ENCODE measurements at places on chromosomes 4 and X.

GRCh38 chrX:97482666-97483300 lies 599.1 kb downstream of the RPA4 start:
- DNase-seq = no peak

DNA sequence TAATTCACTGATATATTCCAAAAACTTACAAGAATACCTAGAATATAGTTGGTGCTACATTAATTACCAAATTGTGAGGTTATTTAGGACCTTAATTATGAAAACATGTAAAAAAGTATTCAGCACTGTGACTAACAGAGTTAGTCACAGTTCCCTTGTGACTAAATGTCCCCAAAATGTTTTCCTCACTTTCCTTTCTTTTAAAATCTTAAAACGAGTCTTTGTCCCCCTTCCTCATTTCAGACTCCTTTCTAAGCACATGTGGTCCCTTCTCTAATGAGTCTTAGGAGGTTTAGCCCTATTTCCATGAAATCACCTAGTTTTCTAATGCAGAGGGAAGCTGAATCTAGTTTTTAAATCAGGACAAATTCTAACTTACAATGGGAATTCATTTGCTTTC lies 175.0 kb downstream of the PPP3CA start:
- no peak for DNase-seq

DNA sequence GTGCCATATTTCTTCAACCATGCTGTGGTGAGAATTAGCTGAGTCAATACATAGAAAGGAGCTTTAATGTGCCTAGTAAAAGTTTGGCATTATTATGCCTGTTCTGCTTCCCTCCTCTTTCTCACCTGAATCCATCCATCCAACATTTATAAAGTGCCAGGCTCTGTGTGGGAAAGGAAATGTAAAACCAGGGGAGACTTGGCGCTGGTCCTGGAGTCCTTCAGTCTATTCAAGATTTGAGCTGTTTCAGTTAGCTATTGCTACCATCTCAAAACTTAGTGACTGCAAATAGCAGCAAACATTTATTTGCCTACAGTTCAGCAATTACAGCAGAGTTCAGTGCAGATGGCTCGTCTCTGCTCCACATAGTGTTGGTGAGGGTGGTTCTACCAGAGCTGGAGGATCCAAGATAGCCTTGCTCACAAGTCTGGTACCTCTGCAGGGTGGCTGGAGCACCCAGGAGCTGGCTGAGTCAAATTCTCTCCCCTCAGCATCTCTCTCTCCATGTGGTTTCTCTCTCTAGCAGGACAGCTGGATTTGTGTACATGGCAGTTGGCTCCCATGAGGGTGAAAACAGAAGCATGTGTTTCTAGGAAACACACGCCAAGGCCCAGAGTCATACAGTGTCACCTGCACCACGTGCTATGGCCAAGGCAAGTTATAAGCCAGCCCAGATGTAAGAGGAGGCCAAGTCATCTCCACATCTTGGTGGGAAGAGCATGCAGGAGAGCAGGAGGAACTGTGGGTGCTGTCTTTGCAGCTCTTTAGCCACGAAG lies 77.3 kb downstream of the FHDC1 start:
- no peak for DNase-seq

- DNase-seq = no peak
These were observed 198.7 kb downstream of the ENOX2 start for GRCh38 chrX:130704053-130705038.

DNA sequence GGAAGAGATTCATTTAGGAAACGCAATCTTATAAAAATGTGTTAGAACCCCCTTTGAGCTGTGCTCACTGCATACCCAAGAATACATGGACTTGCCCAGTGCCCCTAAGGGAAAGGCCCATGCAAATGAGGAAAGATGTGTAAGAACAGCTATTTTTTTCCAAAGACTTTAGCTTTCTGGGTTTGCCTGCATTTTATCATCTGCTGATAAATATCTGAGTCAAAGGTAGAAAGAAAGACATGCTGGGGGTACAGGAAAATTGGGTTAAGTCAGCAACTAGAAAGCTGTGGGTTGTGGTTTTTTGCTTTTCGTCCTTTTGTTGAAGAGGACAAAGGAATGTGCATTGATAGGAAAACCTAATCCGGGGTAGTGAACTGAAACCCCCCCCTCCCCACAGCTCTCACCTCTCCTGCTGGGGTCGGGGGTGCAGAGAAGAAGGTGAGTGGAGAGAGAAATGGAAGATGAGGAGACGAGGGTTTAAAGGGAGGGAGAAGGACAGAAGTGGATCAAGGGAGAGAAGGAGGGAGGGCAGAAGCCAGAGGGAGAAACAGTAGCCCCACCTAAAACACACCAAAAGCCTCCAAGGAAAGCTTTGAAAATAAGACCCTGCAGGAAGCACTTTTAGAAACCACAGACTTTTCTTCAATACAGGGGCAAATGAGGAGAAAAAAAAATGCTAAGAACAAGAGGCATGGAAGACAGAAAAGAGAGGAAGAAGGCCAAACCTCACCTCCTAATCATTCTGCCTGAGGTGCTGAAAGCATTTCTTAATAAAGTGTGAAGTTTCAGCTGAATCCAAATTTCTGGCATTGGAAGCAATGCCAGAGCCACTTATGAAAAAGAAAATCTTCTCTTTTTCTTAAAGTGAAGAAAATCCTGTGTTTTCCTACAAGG lies 49.3 kb downstream of the KDR start:
- no peak for DNase-seq

GRCh38 chrX:108442901-108443464 lies 3.3 kb downstream of the COL4A5 start:
- no peak for DNase-seq

DNA sequence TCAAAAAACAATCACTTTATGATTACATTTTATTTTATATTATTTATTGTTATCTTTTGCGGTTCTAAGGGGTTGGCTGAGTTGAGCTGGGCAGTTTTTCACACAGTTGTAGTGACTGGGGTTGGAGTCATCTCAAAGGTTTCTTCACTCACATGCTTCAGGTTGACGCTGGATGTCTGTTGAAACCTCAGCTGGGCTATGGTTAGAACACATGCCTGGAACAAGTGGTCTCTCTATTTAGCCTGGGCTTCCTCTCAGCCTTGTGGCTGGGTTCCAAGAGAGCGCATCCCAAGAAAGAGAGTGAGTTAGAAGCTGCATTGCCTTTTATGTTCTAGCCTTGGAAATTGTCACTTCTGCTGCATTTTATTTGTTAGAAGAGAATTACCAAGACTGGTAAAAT lies 87.4 kb downstream of the CBLL2 start:
- no peak for DNase-seq

GRCh38 chr4:94165256-94165655 lies 42.4 kb upstream of the SMARCAD1 start:
- DNase-seq = no peak

DNA sequence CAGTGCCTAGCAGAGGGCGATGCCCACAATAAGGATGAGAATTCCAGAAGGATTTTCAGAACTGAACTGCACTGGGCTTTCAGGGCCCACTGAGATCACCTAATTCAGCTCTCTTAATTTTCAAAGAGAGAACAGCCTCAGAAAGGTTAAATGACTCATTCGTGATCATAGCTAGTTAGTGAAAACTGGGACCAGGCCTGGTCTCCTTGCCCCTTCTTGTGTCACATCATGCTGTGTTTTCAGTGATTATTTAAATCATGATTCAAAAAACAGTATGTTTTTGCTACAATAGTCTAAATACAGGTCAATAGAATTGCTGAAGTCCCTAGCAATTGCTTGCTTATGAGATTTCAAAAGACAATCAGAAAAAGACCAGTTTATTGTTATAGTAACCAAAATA lies 136.4 kb upstream of the PLAC1 start:
- DNase-seq = no peak

- no peak for DNase-seq
These were observed 211.7 kb upstream of the AGTR2 start for GRCh38 chrX:115958687-115959359.

GRCh38 chrX:19611636-19612376 lies 96.5 kb upstream of the MAP3K15 start:
- DNase-seq = no peak

DNA sequence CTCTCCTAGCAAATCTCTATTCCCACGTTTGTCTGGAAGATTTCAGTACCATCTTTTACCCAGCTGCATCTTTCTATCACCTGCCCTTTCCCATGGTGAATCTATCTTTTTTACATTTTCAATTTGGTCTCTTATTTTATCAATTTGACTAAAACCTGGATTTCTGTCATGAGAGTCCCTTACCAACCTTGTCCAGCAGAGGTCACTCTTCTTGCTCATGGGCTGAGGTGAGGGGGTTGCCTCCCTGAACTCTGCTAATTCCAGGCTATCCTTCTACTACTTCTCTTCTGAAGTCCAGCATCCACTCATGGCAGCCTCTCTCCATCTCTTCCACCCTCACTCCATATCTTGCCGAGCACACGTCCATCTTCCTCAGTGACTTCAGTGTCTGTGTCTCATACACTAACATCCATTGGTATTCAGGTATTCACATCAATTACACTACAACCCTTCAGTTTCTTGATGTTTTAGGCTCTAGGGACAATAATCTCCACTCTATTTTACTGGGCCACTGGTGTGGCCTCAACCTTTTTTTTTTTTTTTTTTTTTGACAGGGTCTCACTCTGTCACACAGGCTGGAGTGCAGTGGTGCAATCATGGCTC lies 17.8 kb upstream of the ZNF827 start:
- DNase-seq = no peak

DNA sequence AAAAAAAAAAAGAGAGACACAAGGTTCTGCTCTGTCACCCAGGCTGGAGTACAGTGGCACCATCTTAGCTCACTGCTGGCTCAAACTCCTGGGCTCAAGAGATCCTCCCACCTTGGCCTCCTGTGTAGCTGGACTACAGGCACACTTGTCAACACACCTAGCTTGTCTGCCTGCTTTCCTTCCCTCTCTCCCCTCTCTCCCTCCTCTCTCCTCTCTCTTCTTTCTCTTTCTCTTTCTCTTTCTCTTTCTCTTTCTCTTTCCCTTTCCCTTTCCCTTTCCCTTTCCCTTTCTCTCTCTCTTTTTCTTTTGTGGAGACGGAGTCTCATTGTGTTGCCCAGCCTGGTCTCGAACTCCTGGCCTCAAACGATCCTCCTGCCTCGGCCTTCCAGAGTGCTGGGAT lies 132.1 kb downstream of the DIPK2B start:
- no peak for DNase-seq

GRCh38 chr4:48931459-48931858 lies 24.9 kb upstream of the OCIAD2 start:
- no peak for DNase-seq

- DNase-seq = no peak
These were observed 3.0 kb downstream of the ANK2 start for GRCh38 chr4:113052379-113052951.

DNA sequence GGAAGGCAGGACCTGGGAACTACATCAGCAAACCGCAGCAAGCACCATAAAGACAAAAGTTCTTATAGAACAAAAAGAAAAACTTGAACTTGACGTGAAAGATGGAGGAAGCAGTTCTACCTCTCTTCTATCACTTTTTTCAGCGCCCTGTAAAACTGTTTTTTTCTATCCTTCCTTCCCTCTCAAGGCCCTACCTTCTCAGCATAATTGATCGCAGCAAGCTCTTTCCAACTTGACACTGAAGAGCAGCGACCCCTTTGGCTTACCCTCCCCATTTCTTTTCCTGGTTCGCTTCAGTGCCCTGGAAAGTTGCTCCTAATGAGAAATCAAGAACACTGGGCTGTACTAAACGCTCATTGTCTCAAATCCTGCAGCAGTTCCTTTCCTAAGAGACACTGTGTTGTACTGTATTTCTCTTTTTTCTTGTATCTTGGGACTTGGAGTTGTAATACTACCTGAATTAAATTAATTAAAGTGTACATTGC lies 150.6 kb upstream of the SLC4A4 start:
- no peak for DNase-seq

DNA sequence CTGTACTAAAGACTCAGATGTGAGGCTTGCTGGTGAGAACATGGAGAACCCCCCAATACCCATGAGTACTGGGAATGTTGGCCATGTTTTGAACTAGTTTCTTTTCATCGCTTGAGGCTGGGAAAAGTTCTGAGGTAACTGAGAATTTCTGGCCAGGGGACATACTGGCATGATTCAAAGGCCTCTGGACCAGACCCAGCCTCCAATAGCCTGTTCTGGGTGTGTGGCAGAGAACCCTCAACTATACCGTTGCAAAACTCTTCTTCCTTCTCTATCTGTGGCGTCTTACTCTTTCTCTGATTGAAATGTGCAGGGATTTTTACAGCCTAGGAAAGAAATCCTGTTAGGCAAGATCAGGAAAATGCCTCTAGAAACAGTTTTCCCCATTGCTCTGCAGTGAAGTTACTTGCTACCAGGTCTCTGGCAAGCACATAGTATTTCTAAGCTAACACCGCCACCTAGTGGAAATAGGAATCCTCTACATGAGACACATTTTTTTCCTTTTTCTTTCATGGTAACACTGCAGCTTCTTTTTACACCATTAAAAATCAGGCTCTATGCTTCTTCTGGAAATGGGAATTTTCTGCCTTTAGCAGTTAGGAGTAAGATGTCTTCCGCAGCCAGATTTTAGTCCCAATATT lies 170.7 kb upstream of the ZCCHC13 start:
- DNase-seq = peak; percentile 43

DNA sequence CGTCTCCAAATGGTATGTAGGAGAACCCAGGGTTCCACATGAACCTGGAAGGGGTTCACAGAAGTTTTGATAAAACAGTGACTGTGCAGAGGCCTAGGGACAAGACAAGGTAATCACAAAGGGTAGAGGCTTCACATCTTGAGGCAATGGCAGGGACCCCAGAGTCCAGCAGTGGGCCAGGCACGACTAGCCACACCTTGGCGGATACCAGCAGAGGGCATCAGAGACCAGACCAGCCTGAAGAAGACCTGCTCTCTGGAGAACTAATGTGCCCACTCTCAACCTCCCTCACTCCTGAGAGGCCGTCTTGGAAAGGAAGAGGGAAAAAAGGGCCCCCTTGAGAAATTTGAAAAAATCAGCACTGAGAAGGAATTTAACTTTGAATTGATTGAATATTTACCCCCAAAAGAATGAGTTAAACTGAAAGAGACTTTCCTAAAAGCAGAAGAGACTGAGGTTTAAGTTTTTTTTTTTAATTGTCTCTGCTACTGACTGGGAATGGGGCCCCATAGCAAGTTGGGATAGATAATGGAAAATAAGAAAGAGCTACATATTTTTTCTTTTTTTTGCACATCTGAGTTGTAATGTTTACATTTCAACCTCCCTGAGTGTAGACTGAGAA lies 243.8 kb upstream of the JADE1 start:
- DNase-seq = no peak

- DNase-seq = no peak
These were observed 1.5 kb downstream of the CDX4 start for GRCh38 chrX:73448379-73448778.

- no peak for DNase-seq
These were observed 113.5 kb upstream of the TMEM164 start for GRCh38 chrX:109889289-109890006.

GRCh38 chr4:20778896-20779295 lies 78.6 kb downstream of the PACRGL start:
- no peak for DNase-seq

- no peak for DNase-seq
These were observed 91.7 kb downstream of the SLC10A6 start for GRCh38 chr4:86757468-86757867.

- DNase-seq = no peak
These were observed 678.2 kb upstream of the FAM241A start for GRCh38 chr4:111466811-111467604.

Measured in GM04504 (cell line).